ENCODE measurements at places on chromosomes 4 and X.

- peak; percentile 94 for DNase-seq
Measured at GRCh38 chr4:77072195-77072753, 3.5 kb downstream of the CCNI start.

GRCh38 chrX:138853936-138854335 lies 142.4 kb upstream of the FGF13 start:
- DNase-seq = no peak

GRCh38 chrX:42109428-42109827 lies 186.1 kb upstream of the CASK start:
- no peak for DNase-seq

DNA sequence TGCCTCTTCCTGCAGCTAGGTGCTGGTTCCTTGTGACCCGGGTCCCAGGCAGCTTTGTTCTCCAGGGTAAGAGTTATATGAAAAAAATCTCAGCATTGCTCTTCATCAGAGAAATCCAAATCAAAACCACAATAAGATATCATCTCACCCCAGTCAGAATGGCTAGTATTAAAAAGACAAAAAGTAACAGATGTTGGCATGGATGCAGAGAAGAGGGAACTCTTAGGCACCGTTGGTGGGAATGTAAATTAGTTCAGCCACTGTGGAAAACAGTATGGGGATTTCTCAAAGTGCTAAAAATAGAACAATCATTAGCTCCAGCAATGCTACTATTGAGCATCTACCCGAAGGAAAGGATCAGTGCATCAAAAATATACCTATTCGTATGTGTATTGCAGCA lies 61.5 kb downstream of the SORCS2 start:
- DNase-seq = no peak

GRCh38 chr4:96455045-96455720 lies 615.3 kb downstream of the PDHA2 start:
- no peak for DNase-seq

DNA sequence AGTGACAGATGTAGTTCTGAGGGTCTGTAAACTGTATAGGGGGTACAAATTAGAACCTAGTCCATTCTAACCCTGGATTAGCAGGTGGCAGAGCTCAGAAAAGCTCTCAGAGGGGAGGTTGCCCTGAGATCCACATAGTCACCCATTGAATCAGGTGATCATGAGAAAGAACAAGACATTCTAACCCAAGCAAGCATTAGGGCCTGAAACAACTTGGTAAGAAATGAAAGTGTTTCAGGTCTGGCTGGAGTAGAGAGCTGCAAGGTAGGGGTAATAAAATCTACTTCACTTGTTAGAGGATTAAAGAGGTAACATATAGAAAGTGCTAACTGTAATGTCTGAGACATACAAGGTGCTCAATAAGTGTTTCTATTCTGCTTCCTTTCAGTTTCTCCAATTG lies 8.8 kb upstream of the BMP2K start:
- no peak for DNase-seq

- DNase-seq = no peak
Measured at GRCh38 chr4:176357359-176358082, 37.8 kb downstream of the SPCS3 start.

DNA sequence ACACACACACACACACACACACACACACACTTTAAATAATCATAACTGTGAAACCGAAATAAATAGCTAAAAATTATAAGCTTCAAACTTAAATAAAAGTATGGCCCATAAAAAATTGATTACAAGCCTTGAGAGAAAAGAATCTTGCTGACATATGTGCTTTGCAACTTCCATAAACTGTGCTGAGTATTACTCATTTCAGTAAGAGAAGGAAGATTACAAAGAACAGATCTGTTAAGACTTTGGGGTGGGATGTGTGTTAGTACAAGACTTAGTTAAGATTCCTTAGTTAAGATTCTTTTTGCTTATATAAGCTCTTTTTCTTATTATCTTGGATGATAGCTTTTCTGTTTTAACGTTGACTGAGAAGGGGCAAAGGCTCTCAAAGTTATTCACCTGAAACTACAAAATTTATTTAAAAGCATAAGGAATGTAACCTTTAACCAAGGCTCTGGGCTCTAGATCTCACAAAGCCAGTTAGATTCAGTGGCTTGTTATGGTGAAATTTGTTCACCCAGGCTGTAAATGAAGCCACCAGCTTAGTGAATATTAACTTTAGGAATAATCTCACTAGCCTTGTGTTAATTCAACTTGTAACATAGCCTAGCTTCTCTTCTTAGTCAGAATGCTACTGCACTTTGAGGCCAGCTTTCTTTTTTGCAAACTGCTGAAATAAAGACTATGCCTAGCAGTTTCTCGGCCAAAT lies 58.2 kb downstream of the ARSJ start:
- DNase-seq = peak; percentile 19

DNA sequence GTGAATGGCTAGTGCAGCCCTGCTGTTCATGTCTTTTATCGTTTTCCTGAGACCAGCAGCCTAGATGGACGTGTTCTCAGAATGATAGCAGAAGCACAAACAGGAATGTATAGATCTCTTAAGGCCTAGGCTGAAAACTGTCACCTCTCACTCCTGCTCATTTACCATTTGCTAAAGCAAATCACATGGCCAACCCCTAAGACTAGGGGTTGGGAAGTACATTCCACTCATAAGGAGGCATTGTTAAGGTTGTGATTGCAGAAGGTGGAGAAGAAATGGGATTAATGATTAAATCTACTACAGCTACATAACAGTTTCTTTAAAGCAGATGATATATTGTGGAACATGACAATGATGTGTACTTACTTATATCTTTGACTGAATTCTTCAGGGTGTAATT lies 536.8 kb upstream of the FTHL17 start:
- no peak for DNase-seq

Data from epithelial cell of esophagus (primary cell).